Dorsolateral prefrontal cortex (tissue), 122 donors: ENCODE measurements at places on chromosomes 16 and 17.

- DNase-seq: no peak
These were observed 23.1 kb downstream of the B9D1 start for GRCh38 chr17:19339341-19339815.

DNA sequence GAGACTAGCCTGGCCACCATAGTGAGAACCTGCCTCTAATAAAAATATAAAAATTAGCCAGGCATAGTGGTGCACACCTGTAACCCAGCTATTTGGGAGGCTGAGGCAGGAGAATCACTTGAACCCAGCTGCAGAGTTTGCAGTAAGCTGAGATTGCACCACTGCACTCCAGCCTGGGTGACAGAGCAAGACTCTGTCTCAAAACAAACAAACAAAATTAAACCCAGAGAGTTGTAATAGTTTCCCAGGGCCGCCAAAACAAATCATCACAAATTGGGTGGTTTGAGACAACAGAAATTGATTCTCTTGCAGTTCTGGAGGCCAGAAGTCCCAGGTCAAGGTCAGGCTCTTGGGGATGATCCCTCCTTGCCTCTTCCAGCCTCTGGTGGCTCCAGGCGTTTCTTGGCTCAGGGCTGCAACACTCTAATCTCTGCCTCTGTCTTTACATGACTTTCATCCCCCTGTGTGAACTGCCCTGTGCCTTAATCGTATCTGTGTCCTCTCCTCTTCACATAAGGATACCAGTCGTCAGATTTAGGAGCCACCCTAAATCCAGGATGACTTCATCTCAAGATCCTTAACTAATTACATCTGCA, 100.3 kb upstream of the NOL11 start:
- no peak for DNase-seq

GRCh38 chr16:49085686-49086085, 196.0 kb downstream of the CBLN1 start:
- DNase-seq: no peak

DNA sequence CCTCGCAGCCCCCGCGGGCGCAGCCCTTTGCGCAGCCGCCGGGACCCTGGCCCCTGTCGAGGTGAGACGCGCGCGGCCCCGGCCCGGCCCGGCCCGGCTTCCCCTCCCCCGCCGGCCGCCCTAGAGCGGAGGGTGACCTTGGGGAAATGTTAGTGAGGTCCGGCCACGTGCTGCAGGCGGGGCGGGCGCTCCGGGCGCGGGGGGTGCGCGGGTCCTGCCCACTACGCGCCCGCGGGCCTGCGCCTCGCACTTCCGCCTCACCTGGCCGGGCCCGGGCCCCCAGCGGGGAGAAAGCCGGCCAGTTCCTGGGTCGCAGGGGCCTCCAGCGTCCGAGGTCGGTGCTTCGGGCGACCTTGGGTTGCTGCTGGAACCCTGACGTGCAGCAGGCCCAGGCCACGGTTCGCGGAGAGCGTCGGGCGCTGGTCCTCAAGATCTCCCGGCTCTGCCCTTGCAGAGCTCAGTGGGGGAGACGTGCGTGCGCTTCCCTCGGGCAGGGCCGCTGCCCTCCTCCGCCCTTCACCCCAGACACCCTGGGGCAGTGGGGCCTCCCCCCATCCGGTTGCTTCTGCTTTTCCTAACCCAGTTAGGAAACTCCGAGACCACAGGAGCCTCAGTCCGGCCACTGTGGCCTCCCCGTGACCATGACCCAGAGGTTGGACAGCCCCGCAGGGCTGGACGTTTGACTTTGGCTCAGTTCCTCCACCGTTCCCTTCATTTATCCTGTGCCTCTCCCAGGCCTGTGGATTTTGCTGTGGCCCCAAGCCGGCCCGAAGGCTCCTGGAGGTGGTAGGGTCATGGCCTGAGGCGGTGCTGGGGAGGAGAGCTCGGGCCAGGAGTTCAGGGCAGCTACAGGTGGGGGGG, 791 bp downstream of the MCRIP2 start:
- DNase-seq: no peak

GRCh38 chr16:76246587-76246986, 30.6 kb upstream of the CNTNAP4 start:
- no peak for DNase-seq
